ENCODE measurements at places on chromosomes 1 and 21. TPM values are rescaled to one million over a fixed set of nuclear protein-coding genes. Genes with fewer than 3 reads are reported as not detected.

TRIM67 gene
- not detected for total RNA-seq

HPCA gene
- total RNA-seq: not detected

DCDC2B gene
- total RNA-seq: not detected

DNA sequence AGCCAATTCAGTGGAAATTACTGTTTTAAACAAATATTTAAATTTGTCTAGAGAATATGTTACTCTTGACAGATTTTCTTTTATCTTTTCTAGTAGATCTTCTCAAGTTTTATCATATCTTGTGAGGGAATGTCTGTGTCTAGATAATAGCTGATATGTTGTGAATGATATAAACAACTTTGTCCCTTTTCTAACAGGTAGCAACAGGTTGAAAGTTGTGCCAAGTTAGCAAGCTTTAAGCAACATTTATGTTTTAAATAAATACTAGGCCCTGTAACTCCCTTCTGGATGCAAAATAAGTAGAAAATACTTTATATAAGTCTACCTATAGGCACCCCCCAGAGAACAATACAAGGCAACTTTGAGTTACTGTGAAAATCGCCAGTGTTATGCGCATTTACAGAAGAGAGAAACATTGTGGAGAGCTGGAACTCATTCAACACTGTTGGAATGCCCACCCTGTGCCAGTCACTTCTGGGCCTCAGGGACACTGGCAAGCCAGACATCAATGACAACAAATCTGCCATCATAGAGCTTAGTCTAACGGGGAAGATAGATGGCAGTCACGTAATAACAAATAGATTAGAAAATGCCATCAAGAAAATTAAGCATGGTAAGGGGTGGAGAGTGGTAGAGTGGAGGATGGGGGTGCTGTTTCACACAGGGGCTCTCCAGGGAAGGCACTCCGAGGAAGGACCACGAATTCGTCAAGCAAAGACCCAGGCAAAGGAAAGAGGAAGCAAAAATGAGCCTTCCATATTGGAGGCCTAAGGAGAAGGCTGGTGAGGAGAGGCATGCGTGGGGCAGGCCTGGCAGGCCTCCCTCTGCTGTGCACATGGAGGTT is 4.4 kb downstream of the MAP3K21 start:
- no peak for DNase-seq

DNA sequence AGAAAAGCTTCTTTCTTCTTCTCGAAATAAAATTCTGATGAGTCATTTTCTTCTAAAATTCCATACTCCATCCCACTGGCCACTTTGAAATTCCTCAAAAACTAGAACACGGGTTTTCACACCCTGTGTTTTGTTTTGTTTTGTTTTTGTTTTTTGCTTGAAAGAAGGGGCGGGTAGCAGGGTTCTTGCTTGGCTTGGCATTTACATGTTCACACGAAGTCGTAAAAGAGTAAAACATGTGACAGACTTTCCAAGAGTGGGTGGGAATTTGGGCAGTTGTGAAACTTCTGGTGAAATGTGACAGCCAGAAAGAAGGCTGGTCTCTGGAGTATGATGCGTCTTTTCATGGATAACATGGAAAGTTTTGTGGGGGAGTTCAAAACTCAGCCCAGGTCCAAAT is 47.1 kb upstream of the FMN2 start:
- no peak for DNase-seq

DNA sequence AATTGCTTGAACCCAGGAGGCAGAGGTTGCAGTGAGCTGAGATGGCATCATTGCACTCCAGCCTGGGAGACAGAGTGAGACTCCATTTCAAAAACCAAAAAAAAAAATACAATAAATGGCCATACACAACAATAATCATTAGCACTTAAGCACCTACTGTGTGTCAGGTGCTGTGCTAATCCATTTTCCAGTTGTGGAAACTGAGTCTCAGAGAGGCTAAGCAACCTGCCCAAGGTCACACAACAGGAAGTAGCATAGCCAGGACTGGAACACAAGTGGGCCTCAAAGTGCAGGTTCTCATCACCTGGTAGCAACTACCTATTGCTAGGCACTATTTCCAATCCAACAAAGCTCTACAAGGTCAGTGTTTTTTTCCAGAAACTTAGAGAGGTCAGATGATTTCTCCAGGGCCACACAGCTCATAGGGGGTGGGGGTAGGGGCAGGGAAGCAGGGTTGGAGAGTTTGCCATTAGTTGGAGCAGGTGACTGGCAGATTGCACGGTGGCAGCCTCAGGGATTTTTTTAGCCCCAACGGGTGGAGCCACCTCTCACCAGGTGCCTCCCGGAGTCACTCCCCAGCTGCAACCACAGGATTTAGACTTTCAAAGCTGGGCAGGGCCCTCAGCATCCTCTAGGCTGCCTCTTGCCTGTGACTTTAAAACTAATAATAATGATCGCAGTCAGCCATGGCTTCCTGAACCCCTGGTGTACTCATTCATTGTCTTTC is 52.5 kb upstream of the ID3 start:
- peak; percentile 24 for DNase-seq

- no peak for DNase-seq
Observed at GRCh38 chr1:198297281-198297680, 140.5 kb downstream of the NEK7 start.

DNA sequence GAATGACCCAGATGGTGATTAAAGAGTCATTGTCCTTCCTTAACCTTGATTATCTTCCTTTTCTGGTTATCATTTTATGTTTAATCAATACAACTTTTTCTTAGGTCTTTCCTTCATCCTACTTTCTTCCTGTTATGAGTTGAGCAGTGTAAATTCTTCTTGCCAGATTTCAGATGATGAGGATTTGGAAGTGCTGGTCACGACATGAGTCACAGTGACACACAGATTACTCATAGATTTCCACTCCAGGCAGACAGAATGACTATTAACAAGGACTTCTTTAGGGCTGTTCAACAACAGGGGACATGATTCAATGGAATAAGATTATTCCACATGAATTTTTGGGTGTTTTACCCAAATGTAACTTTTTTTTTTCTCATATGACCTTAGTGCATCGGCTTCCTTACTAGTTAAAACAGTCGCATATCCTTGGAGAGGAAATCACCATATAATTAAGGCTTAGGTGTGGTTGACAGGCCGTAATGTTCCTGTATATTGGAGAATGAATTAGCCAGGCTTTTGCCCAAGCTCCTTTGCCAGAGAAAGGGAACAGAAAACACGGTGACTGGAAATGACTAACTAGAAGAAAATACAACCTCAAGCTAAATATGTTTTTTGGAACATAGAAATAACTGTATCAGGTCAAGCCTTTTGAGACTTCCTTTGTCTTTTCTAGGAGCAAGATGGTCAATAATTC is 44.2 kb downstream of the PRRX1 start:
- DNase-seq: no peak

Data from T-helper 17 cell (primary cell).